Cerebellum (tissue), 4 donors: ENCODE measurements at places on chromosomes 2 and 18.

DNA sequence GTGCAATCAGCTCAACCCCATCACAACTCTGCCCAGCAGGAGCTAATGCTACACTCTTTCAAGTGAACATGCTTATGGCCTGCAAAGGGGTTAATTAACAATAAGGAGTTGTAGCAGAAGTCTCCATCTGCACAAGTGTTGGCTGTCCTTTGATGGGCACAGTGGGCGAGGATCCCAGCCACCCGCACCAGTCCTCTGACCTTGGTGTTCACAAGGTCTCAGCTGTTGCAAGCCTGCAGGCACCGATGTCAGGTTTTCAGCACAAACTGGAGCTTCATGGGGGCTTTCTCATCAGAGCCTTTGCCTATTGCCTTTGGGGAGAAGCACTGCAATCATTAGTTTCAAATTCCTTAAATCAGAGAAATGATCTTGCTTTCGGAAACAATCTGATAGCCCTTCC lies 60.9 kb upstream of the TMEM178A start:
- no peak for DNase-seq

DNA sequence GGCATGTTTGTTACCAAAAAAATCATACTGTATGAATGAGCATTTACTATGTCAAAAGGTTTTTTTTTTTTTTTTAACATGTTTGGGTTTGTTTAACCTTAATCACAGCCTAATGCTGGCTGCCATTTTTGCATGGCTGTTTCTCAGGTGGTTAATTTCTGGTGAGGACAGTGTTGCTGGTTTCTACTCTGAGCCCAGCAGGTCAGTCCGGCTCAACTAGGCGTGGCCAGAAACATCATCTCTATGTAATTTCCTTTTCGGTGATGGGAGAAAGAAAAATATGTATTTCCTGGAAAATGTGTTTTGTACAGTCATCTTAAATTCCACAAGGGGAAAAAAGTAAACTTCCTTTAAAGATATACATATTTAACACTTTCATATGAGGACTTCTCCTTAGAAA lies 24.9 kb upstream of the BZW1 start:
- no peak for DNase-seq

- no peak for DNase-seq
Observed at GRCh38 chr18:39909706-39910105, 2045.3 kb upstream of the PIK3C3 start.

GRCh38 chr2:110869472-110870446 lies 137.4 kb downstream of the ACOXL start:
- DNase-seq: no peak

GRCh38 chr18:48455555-48456478 lies 46.6 kb upstream of the ZBTB7C start:
- no peak for DNase-seq

GRCh38 chr2:133836691-133837345 lies 268.6 kb upstream of the NCKAP5 start:
- no peak for DNase-seq

DNA sequence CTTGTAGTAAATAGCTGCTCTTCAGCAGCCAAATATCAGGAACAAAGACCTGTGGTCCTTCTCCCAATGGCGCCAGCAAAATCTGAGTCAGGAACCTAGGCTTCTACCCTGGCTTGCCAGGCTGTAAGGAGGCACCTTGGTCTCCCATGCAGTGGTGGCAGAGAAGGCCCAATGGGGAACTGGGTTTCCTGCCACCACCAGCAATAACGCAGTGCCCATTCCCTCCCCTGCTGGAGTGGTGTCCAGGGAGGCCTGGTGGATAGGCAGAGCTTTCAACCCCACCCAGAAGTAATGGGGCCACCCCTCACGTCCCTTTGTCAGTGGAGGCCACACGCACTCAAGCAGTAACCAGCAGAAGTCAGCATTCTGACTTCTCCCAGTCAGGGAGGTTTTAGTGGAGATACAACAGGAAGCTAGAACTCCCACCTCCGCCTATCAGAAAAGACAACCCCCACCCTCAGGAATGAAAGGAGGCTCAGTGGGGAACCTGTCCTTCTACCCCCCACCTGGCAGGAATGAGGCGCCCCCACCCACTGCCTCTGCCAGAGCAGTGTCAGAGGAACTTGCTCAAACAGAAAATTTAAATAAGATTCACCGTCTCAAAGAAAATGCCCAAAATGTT lies 132.4 kb downstream of the COPS8 start:
- DNase-seq: no peak

GRCh38 chr2:67845621-67846369 lies 217.0 kb downstream of the C1D start:
- DNase-seq: no peak

- DNase-seq: no peak
Observed at GRCh38 chr18:38353149-38353548, 787.6 kb upstream of the CELF4 start.

- DNase-seq: no peak
Observed at GRCh38 chr2:34806396-34806795, 1207.3 kb upstream of the FAM98A start.

DNA sequence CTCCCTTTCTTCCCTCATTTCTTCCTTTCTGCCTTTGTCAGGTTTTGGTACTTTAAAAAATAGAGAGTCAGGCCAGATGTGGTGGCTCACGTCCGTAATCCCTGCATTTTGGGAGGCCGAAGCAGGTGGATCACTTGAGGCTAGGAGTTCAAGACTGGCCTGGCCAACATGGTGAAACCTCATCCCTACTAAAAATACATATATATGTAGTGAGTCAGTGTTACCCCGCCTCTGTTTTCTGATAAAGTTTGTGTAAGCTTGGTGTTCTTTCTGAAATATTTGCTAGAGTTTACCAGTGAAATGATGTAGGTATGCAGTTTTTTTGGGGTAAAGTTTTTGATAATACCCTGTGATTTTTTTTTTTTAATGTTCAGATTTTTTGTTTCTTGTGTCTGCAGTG lies 58.8 kb downstream of the DGKD start:
- DNase-seq: no peak

DNA sequence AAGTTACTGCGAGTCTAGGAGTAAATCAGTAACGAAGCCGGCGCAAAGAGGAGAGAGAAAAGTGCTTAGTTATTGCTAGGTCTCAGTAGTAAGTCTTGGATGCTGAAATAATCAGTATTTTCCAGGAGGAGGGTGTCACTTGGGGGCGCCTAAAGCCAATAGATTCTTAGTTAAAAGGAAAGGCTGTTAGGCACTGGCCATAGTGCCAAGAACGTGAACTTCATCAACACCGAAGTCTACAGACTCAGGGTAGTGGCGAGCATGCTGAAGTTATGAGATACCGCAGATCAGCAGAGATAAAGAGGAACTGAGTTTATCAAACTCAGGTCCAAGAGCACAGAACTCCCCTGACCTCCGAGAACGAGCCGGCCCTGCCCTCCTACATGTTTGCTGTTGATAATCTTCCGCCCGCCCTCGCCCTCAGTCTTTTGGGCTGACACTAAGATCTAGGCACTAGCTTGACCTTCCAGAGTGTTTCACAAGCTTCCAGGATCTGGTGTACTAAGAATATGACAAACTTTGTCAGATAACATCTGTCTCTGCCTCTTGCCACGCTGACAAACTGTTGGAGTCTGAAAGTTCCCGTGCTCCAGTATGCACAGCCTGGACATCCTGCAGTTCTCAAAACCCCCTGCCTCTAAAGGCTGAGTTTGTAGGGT lies 49.2 kb downstream of the CYB5A start:
- DNase-seq: peak; percentile 19

GRCh38 chr18:33128581-33128980 lies 311.9 kb downstream of the CCDC178 start:
- no peak for DNase-seq

DNA sequence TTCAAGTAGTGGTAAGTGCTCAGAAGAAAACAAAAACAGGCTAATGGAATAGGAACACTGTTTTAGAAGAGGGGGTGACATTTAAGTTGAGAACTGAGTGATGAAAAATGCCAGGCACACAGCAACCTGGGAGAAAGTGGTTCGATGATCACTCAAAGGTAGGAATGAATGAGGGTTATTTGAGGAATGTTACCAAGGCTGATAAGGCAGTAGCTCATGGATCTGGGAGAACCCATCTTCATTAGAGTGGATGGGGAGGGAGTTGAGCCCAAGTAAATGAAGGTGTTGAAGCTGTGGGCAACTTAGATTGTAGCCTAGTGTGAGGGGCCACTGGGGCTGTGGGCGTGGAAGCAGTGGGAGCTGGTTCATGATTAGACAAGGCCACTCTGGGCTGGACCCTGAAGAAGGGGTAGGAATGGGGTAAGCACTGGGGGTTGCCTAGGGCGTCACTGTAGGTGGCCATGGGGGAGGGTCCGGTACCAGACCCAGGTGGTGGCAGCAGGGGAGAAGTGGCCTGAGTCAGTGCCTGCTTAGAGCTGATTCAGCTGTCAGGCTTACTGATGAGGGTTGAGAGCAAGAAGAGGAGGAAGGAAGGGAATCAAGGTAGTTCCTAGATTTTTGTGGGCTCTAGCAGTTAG lies 22.5 kb upstream of the LYPD6B start:
- DNase-seq: no peak

DNA sequence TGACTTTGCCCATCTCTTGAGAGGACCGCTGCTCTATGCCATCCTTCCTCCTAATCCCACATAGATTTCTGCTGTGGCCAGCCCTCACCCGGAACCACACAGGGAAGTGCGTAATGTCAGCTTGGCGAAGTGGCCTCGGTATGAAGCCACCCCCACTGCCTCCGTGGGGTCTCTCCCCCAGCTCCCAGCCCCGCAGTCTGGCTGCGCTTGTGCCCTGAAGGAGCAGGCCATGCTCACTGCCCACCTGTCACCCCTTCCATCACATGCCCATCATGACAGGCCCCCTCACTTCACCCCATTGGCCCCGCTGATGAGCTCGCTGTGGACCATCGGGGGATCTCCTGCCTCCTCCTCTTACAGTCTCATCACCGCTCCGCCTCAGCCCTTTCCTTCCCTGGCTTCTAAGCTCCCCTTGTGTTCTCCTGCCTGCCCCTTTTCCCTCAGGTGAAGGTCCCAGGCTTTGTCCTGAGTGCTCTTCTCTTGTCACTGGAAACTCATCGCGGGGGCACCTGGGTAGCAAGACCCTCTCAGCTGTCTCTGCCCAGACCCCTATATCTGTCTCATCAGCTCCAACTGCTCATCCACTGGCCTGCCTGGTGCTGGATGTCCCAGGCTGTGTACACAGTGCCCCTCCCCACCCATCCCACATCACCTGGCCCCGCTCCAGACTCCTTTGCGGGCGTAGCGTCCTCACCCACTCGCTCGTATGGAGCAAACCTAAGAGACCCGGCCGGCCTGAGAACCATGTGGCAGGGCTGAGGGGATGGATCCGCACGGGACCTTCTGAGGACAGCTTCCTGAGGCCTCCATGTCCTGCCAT lies 81.7 kb downstream of the GLI2 start:
- no peak for DNase-seq

GRCh38 chr18:34120294-34120693 lies 104.4 kb downstream of the NOL4 start:
- no peak for DNase-seq

GRCh38 chr2:74025971-74026612 lies 41.4 kb downstream of the TET3 start:
- DNase-seq: no peak

GRCh38 chr18:3935305-3935704 lies 485.3 kb downstream of the TGIF1 start:
- no peak for DNase-seq

DNA sequence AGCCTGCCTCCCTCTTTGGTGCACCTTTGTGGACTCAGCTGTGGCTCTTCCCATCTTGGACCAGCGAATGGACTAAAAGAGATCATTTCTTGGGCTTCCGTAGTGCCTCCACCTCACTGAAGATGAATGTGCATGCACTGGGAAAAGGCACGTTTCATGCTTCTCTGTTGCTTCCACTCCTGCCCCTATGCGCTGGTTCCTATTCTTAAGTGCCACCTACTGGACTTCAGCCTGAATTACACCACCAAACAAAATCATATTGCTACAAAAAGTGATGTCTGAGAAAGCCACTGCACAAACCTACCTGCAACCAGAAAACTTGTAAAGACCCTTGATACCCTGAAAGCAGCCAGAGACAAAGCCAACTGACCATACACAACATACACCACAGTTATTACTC lies 695.6 kb downstream of the TSN start:
- no peak for DNase-seq

GRCh38 chr18:77197073-77197472 lies 52.6 kb upstream of the GALR1 start:
- no peak for DNase-seq

GRCh38 chr2:110679337-110679707 lies 1.5 kb upstream of the BUB1 start:
- no peak for DNase-seq

GRCh38 chr2:42123426-42123825 lies 45.7 kb upstream of the EML4 start:
- no peak for DNase-seq

DNA sequence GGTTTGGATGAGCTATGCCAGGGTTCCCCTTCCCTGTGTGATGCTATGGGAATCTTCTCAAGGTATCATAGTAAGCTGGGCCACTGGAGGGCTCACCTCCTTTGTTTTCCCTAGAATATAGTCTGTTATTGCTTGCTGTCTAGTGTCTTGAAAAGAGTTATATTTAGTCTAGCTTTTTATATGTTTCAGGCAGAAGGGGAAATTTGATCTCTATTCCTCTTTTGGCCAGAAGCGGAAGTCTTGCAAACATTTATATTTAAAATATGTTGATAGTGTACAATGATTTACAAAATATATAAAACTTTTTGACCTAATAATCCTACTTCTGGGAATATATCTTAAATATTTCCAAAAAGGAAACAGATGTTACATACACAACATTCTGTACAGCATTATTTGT lies 260.7 kb downstream of the FHOD3 start:
- DNase-seq: no peak

GRCh38 chr18:9337873-9338272 lies 3.3 kb downstream of the TWSG1 start:
- DNase-seq: no peak
